ENCODE measurements at places on chromosomes 4 and X.

- no peak for DNase-seq
Observed at GRCh38 chrX:63755892-63756291, 29.1 kb downstream of the ARHGEF9 start.

- no peak for DNase-seq
Observed at GRCh38 chrX:22963196-22963595, 36.6 kb upstream of the DDX53 start.

DNA sequence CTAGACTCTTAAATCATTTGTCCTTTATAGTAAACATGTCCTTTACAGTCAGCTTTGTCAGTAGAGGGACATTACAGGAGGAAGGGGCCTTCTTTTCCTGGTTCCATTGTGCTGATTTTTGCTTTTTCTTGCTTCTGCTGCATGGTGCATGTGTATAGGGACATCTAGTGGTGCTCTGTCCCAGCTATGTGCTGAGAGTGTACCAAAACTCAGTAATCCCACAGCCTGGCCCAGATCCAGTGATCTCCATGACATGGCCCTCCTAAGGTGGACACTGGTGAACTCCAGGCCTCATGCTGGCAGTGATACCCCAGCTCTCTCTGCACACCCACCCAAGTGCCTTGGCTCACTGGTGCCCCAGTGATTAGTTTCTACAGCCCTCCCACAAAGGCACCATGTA lies 45.2 kb downstream of the MAGEB17 start:
- peak; percentile 18 for DNase-seq

- DNase-seq, result no peak
Observed at GRCh38 chrX:133300591-133300990, 82.4 kb upstream of the TFDP3 start.

- DNase-seq, result peak; percentile 82
Observed at GRCh38 chr4:57614257-57614932, 504.2 kb upstream of the IGFBP7 start.

DNA sequence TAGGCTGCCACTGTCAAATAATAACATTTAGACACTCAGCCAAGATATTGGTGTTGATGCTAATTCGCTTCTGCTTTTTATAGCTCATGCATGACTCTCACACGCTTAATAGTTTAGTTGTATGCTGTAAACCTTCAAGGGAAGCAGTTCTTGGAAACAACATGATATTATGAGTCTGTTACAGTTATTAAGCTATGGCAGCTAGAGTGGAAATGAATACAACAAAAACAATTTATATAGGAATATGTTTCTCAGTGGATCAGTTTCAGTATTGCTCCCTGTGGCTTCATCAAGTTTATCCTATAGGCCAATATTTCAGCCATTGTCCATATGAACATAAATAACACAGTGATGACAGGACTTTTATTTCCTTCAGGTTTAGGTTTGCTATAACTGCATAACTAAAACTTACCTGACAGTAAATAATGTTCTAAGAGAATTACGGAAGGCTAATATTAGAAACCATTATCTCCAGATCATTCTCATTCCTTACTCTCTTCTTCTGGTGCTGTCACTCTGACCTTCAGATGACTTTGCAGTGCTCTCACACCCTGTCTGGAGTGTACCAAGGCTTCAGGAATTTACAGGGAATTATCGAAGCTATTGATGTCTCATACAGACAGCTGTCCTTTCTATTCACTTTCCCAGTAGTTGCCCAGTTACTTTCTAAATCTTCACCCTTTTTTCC lies 555.0 kb downstream of the ANKRD50 start:
- DNase-seq, result no peak

- DNase-seq, result no peak
Observed at GRCh38 chrX:136497556-136498052, at the start of gene HTATSF1. Gene HTATSF1 (plus strand): TSS chrX:136497592. CDS start chrX:136497685, 93 bp downstream.

GRCh38 chr4:161254375-161254774 lies 909.4 kb downstream of the FSTL5 start:
- peak; percentile 66 for DNase-seq

- no peak for DNase-seq
Observed at GRCh38 chr4:36753048-36753447, 471.6 kb downstream of the DTHD1 start.

DNA sequence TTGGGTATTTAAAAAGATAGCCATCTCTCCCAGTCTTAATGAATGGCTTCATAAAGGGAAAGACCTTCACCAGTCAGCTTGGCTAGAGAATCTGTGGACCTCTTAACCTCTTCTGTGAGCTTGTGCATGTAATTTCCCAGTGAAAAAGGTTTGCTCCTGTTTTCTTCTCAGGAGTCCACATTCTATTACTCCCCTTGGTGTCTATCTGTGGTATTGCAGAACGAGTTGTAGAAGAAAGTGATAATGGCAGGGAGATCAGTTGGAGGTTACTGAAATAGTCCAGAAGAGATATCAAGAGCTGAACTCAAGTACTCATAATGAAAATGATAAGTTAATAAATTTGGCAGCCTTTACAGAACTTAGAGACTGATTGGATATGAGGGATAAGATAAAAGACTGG lies 16.5 kb upstream of the VAMP7 start:
- DNase-seq, result no peak

- no peak for DNase-seq
Observed at GRCh38 chr4:170776983-170777382, 687.2 kb upstream of the AADAT start.

DNA sequence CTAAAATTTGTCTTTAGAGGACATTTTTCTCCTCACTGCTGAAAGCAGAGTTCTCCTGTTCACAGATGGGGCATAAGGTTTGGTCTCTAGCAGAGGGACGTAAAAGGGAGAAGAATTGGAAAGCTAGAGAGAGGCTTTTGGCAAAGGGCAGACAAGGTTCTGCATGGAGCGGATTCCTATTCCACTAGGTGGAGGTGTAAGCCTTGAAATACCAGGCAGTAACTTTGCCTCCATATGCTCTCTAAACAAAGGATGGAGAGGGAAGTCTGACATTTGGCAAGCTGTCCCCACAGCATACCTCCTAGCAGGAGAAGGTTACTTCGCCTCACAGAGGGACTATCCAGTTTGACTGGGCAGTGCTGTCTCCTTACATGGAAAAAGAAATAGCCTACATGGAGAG lies 174.7 kb downstream of the DACH2 start:
- DNase-seq, result no peak

DNA sequence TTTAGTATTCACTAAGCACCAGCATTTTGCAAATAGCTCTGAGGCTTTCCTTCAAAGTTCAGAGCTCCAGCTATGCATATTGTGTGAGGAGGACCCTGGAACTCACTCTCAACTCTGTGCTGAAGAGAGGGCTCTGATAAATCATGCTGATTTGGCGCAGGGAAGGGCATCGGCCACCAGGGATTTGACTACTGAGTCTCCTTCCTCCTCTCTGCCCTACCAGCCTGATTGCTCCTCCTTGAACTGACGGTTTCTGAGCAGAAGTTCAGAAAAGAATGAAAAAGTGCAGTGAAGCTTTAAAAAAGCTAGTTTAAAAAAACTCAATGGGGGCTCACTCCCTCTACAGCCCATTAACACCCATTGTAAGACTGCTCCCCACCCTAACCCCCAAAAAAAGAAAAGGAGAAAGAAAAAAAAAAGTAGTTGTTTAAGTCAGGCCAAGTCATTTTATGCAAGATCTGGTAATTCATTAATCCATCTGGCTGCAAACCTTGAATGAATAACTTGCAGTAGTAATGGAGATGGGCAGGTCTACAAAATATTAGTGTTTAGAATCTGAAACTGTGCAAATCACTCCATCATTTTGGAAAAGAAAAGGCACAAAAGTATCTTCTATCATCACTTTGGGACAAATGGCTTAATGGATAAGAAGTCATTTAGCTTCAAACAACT lies 13.3 kb downstream of the PPARGC1A start:
- no peak for DNase-seq

DNA sequence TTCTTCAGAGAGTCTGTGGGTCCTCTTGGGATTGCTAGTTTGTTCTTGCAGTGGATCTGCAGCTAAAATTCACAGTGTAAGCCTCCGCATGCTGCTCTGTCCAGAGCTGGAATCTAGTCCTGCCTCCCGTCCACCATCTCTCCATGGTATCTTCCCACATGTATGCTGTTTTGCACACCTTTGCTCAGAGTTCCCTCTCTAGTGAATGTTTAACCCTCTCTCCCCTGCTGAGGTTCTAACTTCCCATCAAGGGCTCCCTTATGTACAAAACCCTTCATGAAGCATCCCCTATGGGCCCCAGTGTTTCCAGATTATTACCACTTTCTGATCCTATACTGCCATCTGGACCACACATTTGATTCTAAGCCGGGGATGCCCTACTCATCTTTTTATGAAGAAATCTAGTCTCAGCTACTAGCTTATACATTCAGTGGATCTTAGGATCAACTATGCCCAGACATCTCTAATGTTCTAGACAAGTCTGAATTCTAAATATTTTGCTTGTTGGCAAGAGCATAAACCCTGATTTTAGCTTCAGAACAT lies 157.3 kb downstream of the CPEB2 start:
- DNase-seq, result no peak

DNA sequence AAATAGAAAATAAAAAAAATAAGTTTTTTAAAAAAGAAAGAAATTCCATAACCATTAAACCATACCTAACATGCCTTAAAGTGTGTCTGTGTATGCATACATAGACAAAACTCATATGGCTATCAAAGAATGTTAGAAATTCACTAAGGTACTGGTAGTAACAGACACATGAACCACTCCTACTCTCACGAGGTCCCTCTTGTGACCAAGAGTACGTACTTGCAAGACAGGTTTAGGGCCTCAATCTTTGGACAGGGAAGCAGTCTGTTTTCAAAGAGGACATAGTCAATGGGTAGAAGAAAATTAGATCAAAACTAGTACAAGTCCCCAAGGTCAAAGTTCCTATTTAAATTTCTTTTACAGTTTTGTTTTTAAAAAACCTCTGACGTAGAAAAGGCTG lies 117.3 kb downstream of the CHM start:
- no peak for DNase-seq

- DNase-seq, result no peak
Observed at GRCh38 chrX:150127216-150127615, 188.9 kb upstream of the EOLA2 start.

DNA sequence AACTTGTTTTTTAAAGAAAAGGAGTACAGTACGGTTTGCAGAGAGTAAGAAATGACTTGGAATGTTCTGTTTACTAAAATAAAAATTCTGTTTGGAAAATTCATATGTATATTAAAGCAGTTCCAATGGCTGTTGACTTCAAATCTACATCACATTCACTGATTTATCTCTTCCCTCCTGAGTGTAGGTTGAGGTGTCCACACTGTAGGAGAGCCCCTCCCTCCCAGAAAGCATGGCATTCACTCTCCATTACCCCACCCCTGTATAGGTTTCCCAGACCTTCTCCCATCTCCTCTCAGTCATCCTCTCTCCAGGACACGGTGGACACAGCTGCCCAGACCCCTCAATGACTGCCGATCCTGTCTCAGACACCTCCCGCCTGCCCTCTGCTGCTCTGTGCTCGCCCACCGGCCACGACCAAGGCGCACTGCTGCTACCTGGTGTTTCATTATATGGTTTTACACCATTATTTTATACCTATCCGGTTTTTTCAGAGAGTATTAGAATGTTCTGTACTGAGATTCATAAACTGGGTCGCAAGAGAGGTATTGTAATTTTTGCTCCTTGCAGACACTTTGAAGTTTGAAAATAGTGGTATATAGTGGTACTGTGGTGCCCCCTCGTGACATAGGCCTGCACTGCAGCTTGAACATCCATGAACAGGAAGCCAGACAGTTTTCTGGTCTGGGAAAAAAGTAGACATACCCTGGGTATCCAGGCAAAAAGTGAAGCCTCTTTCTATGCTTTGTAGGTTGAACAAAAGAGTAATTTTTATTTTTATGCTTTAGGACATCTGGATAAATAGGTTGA lies 38.8 kb upstream of the BEX4 start:
- DNase-seq, result peak; percentile 77

- DNase-seq, result no peak
Observed at GRCh38 chr4:37245391-37245954, 930 bp downstream of the NWD2 start.

DNA sequence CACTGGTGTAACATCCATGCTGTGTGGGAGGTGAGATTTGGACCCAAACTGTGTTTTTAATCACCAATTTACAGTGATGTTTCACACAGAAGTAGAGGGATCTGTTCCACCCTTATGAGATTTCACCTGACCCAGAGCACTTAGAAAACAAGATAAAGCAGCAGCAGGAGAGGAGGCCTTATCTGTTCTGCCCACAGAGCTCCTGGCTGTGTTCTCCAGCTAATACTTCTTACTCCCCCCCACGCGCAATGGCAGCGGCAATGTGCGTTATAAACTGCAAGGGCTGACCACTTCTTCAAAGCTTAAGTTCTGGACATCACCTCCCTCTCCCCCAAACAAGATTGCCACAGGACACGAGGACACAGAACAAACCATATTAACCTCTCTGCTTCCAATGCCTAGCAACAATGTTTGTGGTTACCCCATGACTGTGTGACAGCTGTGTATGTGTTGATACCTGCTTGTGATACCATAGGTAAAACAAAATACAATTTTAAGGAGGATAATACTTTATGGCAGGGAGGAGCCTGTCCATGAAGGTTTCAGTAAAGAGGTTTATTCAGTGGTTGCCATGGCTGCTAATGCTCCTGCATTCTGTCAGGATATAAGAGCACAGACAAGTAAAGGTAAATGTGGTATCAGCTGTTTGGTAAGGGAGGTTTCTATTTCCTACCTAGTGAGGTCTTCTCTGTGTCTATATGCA lies 210.0 kb downstream of the SOWAHB start:
- peak; percentile 63 for DNase-seq

GRCh38 chrX:24137192-24137591 lies 12.3 kb upstream of the ZFX start:
- DNase-seq, result no peak

- peak; percentile 65 for DNase-seq
Observed at GRCh38 chr4:104815665-104816064, 321.0 kb upstream of the CXXC4 start.

- DNase-seq, result no peak
Observed at GRCh38 chrX:40663078-40663740, 15.8 kb upstream of the CXorf38 start.

DNA sequence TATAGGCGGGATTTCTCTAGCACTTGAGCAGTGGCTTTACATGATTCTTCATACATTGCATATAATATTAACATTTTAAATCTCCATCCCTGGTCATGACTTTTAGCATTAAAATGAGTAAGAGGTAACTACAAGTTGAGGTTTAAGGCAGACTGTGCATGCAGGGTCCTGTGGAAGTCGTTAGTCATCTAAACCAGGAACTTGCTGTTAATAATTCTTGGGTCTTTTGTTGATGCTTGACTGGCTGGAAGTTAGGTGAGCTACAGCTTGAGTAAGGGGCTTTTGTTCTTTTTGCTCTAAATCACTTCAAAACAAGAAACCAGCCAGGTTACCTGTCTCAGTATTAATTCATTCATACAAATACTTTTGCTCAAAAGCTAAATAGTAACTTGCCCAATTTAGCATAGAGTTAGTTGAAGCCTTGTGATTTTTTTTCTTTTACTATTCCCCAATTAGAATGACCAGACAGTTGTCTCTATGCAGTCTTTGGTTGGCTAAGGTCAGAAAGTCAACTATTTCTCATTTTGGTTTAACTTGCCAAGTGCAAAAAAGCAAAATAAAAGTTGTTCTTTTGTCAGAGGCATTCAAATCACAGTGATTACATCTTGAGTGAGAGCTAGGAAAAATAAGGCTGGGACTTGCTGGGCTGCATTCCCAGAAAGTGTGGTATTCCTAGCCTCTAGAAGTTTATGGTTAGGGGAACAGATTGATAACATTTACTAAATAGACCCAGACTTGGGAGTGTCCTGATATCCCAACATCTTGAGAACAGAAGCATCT lies 516.9 kb downstream of the PDHA2 start:
- DNase-seq, result no peak
